Stimulated activated CD4-positive, alpha-beta T cell treated with anti-CD3 and anti-CD28 coated beads, TNF-alpha, amount 100 ng/mL, for 24 hours (primary cell): ENCODE measurements at places on chromosomes 7 and 10.

DNA sequence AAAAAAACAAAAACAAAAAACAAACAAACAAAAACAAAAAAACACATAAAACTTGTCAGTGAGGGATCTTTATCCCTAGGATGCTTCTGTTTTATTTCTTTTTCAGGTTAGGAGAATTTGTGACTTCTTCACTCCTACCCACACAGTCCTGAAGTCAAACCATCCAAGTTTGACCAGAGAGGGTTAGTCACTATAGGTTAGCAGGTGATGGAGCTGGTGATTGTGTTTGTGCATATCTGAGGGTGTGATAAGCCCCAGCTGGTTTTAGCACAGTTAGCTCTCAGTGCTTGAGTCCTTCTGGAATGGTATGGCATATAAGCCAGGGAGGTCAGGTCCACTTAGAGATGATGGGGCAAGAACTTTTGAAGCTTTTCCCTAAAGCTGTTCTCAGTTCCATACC, 11.8 kb upstream of the IKZF1 start:
- no peak for DNase-seq

DNA sequence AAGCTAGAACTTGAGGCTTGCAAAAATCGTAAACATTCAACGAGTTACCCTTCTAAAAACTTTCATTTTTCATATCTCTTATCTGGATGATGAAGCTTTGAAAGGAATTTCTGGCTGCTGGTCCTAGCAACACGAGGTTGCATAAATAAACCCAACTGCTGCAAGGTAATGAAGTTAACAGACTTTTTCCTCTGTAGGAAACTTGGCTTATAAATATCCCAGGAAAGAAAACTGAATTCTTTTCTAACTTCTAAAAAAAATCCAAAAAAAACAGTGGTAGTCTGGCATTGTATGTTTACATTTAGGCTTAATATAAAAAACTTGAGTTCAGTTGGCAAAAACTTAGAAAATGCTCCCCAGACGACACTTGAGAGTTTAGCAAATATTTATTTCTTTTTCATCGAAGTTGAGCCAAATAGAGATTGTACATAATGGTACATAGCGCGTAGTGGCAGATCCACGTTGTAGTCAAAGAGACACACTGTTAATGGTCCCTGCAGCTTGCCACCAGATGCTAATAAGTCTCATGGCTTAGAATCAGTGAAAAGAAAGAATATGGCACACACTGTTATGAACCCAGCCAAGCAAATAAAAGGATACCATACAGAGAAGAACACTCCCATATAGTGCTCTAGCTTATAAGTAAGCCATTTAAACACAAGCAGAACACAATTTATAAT, 200.3 kb upstream of the PCLO start:
- no peak for DNase-seq

GRCh38 chr10:75165684-75166622, 44.6 kb upstream of the VDAC2 start:
- DNase-seq, result no peak

DNA sequence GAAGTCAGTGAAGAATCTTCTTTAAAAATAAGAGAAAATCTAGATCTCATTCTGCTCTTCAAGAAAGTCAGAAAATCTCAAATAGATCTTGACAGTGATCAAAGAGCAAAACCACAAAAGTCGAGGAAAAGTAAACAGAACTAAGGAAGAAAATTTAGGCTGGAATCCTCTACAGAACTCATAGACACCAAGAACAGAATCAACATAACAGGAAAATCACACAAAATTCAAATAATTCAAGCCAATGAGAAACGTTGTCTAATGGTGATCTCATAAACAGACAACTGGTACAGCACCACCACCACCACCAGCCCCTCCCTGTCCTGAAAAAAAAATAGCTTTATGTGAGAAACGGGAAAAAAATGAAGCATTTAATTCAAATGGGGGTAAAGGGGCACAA, 6.9 kb downstream of the ITGB1 start:
- no peak for DNase-seq
